CD8-positive, alpha-beta memory T cell (primary cell): ENCODE measurements at places on chromosomes 5 and 9. TPM values are rescaled to one million over a fixed set of nuclear protein-coding genes. Genes with fewer than 3 reads are reported as not detected.

The CENPK gene
- 27.3 TPM for polyA plus RNA-seq

The IL7R gene
- 761 TPM for polyA plus RNA-seq

DNA sequence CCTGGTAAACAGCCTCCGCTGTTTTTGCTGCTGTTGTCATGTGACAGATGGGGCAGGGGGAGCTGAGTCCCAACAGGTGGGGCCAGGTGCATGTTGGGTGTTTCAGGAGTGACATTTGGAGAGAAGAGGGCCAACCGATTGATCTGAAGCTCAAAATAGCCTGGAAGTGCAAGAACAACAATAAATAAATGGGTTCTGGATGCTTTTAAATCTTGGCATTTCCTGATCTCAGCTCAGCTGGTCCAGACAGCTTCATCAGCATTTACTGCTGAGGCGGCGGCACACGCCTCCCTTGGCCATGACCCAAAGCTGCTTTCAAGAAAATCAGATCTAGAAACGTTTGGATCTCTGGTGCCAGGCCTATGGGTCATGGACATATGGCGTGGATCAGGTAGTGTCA is 70.5 kb downstream of the PPARGC1B start:
- no peak for DNase-seq

- no peak for DNase-seq
Observed at GRCh38 chr5:117220730-117221129, 646.1 kb upstream of the SEMA6A start.

DNA sequence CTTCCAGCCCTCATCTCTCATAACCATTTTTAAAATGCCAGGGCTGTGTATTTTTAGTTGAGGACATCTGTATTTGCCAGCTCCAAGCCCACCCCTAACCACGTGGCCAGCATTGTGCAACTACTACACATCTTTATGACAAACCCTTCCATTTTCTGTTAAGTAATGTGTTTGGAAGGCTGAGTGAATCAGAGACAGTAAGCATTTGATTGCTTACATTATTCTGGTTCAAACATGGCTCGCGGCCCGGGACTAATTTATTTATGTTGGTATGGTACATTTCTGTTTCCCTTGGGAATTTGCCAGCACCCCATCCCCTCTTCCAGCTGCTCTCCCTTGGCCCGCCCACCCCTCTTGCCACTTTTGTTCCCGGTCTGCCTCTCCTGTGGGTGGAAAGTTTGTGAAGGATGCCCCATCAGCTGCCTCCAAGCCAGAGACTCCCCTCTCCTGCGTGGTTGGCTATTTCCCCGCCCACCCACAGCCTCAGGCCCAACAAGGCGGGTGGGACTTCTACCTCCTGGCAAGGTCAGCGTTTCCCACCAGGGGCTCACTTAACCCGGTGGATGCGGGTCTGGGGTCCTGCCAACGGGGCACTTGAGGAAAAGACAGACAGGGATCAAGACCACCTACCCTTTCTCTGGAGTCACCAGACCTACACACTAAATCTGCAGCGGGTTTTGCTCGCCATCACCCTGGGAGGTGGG is 162.2 kb downstream of the HSD17B3 start:
- no peak for DNase-seq

- no peak for DNase-seq
Observed at GRCh38 chr5:139387611-139388197, 2.0 kb downstream of the MZB1 start.
